ENCODE measurements at places on chromosomes 4 and X.

GRCh38 chr4:79315891-79316290 is 10.0 kb downstream of the NAA11 start:
- no peak for DNase-seq

GRCh38 chr4:1011022-1011665 is at the start of gene FGFRL1:
FGFRL1 (plus strand) TSS chr4:1011626; CDS start chr4:1012486, 860 bp downstream.
- DNase-seq = peak; percentile 98

- no peak for DNase-seq
Observed at GRCh38 chr4:119110121-119110520, 25.5 kb upstream of the MYOZ2 start.

DNA sequence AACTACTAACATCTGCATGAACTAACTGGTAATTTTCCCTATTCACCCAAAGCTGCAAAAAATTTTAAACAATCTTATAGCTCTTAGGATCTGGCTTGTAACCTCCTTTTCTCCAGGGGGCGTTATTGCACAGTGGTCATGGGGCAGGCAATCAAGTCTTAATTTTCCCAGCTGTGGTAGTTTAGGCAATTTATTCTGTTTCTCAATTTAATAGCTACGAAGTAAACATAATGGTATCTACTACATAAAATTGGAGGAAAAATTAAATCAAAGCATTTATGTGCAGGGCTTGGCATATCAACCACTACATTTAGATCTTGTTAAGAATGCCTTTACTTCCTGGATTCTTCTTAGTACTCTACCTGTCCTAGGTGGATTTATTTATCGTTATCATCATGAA is 137.4 kb upstream of the GUCY1A1 start:
- no peak for DNase-seq

DNA sequence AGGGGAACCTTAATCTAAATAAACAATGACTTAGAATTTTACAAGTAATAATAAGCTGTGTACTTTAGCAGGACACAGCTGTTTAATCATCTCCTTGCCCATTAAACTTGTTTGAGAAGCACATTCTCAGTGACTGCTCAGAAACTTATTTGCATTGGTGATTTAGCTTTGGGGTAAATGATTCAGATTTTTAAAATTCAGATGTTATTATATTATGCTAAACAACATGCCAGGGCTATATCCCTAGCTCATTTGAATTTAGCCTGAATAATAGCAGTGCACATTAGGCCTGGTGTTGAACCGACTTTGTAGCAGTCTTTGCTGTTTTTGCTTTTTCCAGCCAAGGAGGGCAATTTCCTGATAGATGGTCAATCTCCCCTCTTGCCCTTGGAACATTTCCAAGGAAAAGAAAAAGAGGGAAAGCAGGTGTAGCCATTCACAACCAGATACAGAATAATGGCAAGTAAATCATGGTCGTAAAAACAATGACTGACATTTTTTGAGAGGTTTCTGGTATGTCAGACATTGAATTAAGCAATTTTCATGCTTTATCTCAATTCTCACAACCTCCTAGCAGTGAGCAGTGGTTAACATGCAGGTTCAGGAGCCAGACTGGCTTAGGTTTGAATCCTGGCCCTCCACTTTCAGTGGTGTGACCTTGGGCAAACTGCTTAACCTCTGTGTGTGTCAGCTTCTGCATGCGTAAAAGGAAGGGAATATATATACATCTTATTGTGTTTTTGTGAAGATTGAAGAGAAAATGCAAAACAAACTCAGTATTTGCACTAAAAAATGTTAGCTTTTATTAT is 16.8 kb downstream of the ARHGEF38 start:
- DNase-seq = no peak

DNA sequence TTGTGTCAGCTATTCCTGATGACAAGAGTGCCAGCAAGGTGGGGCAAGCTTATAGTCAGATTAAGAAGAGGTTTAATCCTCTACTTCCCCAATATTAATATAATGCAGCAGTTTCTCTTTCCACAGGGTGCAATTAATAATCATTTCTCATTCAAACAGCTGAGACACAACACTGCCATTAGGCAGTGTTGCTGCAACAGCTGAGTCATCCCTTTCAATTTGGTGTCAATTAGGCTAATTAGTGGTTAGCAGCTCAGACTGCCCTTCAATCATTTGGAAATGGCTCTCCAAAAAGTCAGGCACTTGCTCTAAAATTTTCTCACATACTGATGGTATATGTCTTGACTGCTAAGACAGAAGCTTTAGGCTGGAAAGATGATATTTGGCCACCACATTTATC is 265.7 kb upstream of the FAM241A start:
- no peak for DNase-seq

DNA sequence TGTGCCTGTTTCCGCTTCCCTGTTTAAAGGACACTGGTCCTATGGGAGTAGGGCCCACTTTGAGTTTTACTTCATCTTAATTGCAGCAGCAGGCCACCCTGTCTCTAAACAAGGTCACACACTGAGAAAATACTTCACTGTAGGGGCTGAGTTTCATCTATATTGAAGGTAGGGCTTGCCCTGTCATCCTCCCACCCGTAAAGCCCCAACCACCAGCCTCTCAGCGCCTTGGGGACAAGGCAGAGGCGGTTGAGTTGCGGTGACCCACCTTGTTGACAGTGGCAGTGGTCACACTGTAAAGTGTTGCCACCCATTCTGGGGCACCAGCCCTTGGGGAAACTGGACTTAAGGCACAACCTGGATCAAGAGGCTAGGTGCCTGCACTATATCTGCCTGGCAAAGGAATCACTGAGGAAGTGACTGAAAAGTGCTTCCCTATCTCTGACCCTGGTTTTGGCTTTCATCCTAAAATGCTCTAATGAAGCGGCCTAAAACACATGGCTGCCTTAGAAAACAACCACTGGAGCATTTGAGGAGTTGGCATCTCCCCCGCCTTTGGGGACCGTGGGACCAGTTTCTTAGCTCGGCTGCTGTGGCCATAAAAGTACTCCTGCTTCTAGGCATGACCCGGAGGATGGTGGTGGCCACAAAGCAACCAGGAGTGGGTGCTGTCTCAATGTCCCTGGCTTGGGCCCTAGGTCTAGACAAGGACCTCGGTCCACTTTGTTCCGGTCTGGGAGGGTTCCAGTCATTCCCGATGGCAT is 7.8 kb upstream of the WDR1 start:
- no peak for DNase-seq

DNA sequence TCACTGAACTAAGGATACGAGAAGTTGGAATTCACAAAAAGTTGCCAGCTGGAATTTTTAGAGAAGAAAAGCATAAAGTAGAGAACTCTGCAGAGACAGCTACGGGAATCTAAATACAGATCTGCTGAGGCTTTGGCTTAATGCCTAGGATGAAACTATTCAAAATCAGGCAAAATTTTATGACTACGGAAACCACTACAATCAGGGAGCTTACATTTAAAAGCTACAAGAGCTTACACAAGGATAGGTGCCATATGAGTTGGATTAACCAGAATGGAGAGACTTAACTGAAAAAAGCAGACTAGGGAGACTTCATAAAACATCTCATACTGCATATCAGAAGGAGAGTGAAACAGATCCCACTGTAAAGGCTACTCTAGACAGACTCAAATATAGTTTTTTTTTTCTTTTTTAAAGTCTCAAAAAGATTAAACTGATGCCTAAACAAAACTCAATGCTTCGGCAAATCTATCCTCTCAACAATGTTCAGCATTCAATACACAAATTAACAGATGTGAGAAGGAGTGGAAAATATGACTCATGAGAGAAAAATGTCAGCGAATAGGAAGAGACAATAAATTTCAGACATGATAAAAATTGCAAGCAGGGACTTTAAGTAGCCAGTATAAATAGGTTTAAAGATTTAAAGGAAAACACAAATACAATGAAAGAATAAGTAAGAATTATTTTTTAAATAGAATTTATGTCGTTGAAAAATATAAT is 586.1 kb downstream of the FSTL5 start:
- no peak for DNase-seq

DNA sequence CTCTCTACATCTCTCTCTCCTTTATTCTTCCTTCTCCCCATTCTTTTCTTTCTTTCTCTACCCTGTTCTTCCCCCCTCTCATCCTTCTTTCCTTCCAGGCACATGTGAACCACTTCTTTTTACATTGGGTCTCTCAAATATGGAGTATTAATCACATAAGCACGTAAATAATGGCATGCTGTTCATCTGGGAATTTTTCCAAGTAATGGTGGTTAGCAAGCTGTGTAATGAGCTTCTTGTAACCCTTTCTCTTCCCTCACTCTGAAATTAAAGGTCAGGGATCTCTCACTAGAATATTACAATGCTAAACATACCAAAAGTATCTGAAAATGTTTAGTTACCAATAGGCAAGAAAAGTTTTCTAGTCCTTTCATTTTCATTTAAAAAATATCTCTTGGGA is 239.9 kb upstream of the TEX13A start:
- no peak for DNase-seq

DNA sequence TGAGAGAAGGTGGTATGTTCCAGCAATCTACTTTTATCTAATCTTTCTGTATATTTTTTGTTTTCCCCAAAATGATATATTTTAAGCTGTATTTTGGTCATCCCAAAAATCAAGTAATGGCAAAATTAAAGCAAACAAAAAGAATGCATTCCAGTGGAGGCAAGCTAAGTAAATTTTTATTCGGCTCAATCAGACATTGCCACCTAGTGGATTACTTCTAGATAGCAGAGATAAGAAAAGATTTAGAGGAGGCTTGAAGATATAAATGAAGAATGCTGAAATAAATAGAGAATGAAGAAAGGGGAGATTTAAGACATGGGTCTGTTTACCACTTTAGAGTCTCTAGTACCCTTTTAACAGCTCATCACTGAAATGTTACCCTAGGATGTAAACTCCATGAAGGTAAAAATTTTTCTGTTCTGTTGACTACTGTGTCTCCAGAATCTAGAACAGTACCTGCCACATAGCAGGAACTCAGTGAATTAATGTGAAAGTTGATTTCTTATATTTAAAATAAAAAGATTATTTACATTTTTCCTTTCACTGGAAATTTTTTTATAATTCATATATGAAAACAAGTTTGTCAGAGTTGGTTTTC is 110.9 kb upstream of the ANK2 start:
- DNase-seq = peak; percentile 73

All from HAP-1 (cell line).